Ascending aorta (tissue), 2 donors: ENCODE measurements at places on chromosomes 12 and 14.

DNA sequence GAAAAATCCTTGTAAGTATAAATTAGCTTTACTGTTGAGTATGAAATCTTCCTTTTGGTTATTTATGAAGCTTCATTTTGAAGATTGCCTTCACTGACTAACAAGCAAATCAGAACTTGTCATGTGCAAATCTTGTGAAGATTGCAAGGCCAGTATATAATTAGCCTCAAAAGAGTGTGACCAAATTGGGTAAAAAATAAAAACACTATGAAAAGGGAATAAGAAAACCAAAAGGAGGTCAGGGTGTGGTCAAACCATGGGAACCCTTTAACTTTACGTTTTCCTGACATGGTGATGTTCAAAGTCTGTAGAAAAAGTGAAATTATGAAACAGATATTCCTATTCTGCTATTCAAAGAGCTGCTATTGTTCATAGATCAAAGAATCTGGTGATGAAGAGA is 230.3 kb downstream of the BCAT1 start:
- DNase-seq = no peak
- H3K27me3 ChIP-seq = no peaks in the 10 kb centered on the region
- H3K4me1 ChIP-seq = no peaks in the 10 kb centered on the region
- no peak overlapping the region for H3K4me3 ChIP-seq
- no peaks in the 10 kb centered on the region for H3K36me3 ChIP-seq
- no peak overlapping the region for H3K27ac ChIP-seq

DNA sequence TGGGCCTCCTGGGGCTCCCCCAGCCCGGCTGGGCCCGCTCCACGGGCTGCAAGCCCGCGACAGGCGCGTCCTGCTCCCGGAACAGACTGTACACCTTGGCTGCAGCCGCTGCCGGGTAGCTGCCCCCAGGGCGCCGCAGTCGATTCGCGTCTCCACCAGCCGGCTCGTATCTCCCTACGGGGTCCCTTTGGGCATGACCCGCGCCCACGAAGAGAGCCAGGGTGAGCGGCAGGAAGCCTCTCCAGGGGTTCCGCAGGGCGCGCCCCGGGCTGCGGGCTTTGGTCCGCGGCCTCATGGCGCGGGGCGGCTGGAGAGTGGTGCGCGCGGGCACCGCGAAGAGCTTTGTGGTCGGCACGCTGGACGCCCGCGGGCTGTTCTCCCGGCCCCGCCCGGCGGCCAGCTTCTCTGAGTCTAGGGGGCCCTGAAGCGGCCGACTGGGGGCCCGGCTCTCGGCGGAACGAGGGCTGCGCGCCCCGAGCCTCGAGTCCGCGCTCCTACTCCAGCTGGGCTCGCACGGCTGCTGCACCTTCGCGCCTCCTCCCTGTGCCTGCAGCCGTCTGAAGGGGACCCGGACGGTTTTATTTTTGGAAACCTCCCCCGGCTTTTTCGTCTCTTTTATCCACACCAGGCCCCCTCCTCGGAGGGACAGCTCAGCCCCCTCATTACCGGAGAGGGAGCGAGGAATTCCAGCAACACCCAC is at the start of gene LTBP2:
LTBP2 (minus strand) TSS at position 588 of the 700 bp plus-strand sequence; CDS start at position 295, 293 bp downstream.
- H3K36me3 ChIP-seq = no peaks in the 10 kb centered on the region
- DNase-seq = no peak
- peaks cover 15% of the 10 kb centered on the region for H3K4me1 ChIP-seq
- H3K27ac ChIP-seq = peak within 1 kb of the TSS; percentile 97

- H3K36me3 ChIP-seq = no peaks in the 10 kb centered on the region
- no peak for DNase-seq
- no peak overlapping the region for H3K4me3 ChIP-seq
- H3K27ac ChIP-seq = no peak overlapping the region
- no peaks in the 10 kb centered on the region for H3K27me3 ChIP-seq
- H3K4me1 ChIP-seq = peaks cover 5% of the 10 kb centered on the region
These were observed 180.3 kb downstream of the DICER1 start for GRCh38 chr14:94977016-94977415.

DNA sequence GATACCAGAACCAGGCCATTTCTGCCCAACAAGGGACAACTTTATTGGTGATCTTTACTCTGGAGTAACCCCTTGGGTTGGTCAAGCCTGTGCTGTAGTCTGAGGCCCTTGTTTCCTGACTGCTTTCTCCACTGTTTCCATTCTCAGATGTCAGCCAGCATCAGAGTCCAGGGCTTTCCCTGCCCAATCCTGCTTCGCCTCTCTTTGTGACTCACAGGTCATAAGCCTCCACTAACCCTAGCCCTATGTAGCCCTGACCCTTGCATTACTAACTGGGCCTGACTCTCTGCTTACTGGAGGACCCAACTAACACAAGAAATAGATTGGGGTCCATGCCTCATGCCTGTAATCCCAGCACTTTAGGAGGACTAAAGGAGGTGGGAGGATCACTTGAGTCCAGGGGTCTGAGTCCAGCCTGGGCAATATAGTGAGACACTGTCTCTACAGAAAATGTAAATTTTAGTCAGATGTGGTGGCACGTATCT is 8.6 kb upstream of the SNRNP35 start:
- H3K27ac ChIP-seq = peak overlapping the region; percentile 29
- H3K4me1 ChIP-seq = peaks cover 8% of the 10 kb centered on the region
- no peak for DNase-seq
- H3K36me3 ChIP-seq = no peaks in the 10 kb centered on the region
- H3K27me3 ChIP-seq = no peaks in the 10 kb centered on the region

DNA sequence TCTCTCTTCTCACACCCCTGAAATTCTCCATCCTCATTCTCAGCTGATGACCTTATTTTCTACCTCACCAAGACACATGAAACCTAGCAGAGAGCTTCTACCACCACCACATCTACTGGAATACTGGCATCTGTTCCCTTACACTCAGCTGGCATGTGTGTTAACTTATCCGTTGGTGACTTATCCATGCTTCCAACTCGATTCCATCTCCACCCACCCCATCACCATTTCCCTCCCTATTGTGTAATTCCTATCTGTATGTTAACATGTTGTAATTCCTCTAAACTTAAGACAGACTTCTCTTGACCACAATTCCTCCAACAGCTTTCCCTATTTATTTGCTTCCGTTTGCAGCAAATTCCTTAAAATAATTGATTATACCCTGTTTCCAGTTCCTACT is 15.4 kb downstream of the C1S start:
- no peaks in the 10 kb centered on the region for H3K27me3 ChIP-seq
- peaks cover 11% of the 10 kb centered on the region for H3K4me1 ChIP-seq
- DNase-seq = no peak
- H3K36me3 ChIP-seq = peaks cover 8% of the 10 kb centered on the region
- no peak overlapping the region for H3K27ac ChIP-seq

DNA sequence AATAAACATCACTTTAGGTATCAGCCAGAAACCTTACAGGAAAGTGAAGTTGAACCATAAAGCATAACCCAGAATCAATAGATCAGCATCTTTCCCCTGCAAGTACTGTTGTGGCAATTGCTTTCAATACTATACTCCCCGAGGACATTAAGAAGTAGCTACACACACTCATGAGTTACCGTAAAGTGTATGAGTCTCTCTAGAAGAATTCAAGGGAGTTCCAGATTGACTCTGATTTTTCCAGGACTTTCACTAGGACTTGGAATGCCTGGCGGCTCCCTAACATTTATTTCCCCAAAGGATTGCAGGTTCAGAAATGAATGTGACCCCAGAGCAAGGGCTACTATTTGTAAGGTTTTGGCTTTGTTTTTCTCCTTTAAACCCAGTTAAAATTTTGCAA is 465.4 kb upstream of the MDGA2 start:
- no peak overlapping the region for H3K27ac ChIP-seq
- DNase-seq = no peak
- no peaks in the 10 kb centered on the region for H3K27me3 ChIP-seq
- no peaks in the 10 kb centered on the region for H3K4me1 ChIP-seq

GRCh38 chr12:71871116-71871515 is 31.6 kb downstream of the TBC1D15 start:
- no peaks in the 10 kb centered on the region for H3K4me1 ChIP-seq
- H3K4me3 ChIP-seq = no peak overlapping the region
- H3K36me3 ChIP-seq = peaks cover 13% of the 10 kb centered on the region
- no peak for DNase-seq
- no peak overlapping the region for H3K27ac ChIP-seq
- no peaks in the 10 kb centered on the region for H3K27me3 ChIP-seq

GRCh38 chr12:31117203-31118011 is 43.7 kb downstream of the DDX11 start:
- no peak for DNase-seq
- H3K36me3 ChIP-seq = no peaks in the 10 kb centered on the region
- H3K4me3 ChIP-seq = peak overlapping the region; percentile 55
- H3K27ac ChIP-seq = no peak overlapping the region
- peaks cover 5% of the 10 kb centered on the region for H3K27me3 ChIP-seq
- H3K4me1 ChIP-seq = peaks cover 14% of the 10 kb centered on the region

GRCh38 chr12:51953864-51954263 is 2.4 kb downstream of the ACVR1B start:
- no peaks in the 10 kb centered on the region for H3K36me3 ChIP-seq
- peak overlapping the region; percentile 80 for H3K27ac ChIP-seq
- H3K27me3 ChIP-seq = no peaks in the 10 kb centered on the region
- peaks cover 20% of the 10 kb centered on the region for H3K4me1 ChIP-seq
- DNase-seq = no peak

DNA sequence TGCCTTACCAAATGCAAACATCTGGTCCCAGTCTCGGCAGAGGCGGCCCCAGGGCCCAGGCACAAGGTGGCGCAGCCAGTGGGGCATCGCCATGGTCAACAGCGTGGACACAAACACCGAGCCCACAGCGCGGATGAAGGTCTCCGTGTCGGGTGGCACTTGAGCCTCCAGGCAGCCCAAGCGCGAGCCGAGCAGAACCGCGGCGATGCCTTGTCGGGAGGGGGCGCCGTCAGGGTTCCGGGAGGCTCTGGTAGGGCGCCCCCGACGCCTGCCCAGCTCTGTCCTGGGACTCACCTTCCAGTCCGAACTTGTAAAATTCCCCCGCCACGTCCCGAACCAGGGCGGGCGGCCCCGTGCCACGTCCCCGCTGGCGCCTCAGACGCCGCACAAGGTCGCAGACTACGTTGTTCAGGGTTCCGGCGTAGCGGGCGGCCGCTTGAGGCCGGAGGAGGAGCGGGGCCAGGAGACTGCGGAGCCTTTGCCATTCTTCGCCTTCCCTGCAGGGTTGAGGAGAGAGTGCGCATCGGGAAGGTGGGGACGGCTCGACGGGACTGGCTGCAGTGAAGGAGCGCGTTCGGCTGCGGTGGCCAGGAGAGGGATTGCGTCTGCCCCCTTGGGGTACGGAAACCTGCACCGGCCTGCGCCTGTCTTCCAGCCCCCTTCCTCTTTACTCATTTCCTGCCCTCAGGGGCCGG is 1.7 kb downstream of the CYP27B1 start:
- DNase-seq = no peak
- peaks cover 23% of the 10 kb centered on the region for H3K4me1 ChIP-seq
- no peaks in the 10 kb centered on the region for H3K36me3 ChIP-seq
- H3K4me3 ChIP-seq = peak overlapping the region; percentile 63
- no peaks in the 10 kb centered on the region for H3K27me3 ChIP-seq
- no peak overlapping the region for H3K27ac ChIP-seq

DNA sequence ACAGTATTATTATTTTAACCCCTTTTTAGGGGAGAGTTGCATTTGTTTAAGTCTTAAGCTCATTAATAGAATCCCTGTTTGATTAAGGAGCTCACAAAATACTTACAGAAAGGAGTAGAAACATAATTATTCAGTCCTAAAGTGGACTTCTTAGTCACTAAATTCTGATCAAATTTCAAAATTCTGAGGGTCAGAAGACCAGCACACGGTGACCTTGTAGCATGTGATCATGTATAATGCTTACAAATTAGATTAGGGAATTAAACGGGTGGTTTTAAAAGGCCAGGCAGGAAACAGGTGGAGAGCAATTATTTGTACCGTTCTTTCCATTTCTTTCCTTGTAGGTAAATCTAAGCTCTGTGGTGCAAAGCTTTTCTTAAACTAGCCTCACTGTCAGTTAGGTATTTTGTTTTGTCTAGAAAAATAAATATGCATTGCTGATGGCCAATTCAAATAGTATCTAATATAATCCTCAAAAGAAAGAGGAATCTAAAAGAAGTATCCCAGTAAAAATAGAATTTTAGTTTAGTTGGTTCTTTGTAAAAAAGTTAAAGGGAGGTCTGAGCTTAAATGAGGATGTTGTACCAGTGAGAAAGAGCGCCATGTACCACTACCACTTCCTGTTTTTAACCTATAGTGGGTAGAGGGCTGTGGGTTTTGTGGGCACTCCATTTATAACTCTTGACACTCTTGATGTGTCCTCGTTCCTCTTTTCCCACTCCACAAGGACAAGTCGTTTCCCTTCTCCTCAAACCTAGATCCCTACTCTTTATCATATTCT is 51.1 kb downstream of the SLC38A1 start:
- no peak for DNase-seq
- no peaks in the 10 kb centered on the region for H3K27me3 ChIP-seq
- H3K27ac ChIP-seq = peak overlapping the region; percentile 57
- H3K36me3 ChIP-seq = no peaks in the 10 kb centered on the region
- H3K4me3 ChIP-seq = peak overlapping the region; percentile 5
- H3K4me1 ChIP-seq = peaks cover 14% of the 10 kb centered on the region

GRCh38 chr12:60308366-60308991 is 712.6 kb downstream of the SLC16A7 start:
- no peaks in the 10 kb centered on the region for H3K4me1 ChIP-seq
- H3K36me3 ChIP-seq = no peaks in the 10 kb centered on the region
- DNase-seq = no peak
- H3K4me3 ChIP-seq = no peak overlapping the region
- no peaks in the 10 kb centered on the region for H3K27me3 ChIP-seq
- no peak overlapping the region for H3K27ac ChIP-seq

DNA sequence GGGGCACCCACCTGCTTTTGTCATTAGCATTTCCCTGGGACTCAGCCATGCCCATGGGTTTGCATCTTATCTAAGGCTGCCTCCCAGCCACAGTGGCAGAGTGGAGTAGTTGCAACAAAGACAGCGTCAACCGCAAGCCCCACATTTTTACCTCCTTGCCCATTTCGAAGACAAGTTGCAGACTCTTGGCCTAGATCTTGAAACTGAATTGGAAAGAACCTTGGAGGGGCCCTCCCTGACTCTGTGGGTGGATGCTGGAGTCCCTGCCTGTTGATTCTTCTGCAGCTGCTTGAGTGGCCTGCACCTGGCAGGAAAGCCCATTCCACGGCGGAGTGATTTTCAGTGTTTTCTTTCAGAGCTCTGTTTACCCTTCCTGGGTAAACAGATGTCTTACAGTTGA is 309.0 kb downstream of the VRK1 start:
- no peaks in the 10 kb centered on the region for H3K4me1 ChIP-seq
- no peaks in the 10 kb centered on the region for H3K36me3 ChIP-seq
- no peak overlapping the region for H3K4me3 ChIP-seq
- H3K27me3 ChIP-seq = no peaks in the 10 kb centered on the region

- H3K4me3 ChIP-seq = no peak overlapping the region
- DNase-seq = no peak
- no peaks in the 10 kb centered on the region for H3K27me3 ChIP-seq
- no peaks in the 10 kb centered on the region for H3K4me1 ChIP-seq
These were observed 43.6 kb upstream of the NID2 start for GRCh38 chr14:52112336-52113018.

DNA sequence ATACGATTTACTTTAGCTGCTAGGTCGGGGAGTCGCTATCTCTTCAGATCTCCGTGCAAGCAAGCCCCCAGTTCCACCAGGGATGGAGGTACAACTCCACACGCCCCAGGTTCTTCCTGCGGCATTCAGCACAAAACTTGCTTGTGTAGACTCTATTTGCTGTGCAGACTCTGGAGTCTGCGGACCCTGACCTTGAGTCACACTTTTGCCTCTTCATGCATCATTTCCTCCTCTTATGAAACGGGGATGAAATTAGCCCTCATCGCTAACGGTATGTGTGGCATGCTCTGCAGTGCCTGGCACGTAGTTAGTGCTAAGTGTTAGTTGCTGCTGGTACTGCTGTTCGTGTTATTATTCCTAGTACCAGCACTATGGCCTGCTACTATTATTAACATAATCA is 84.4 kb downstream of the TMEM132D start:
- DNase-seq = no peak
- no peaks in the 10 kb centered on the region for H3K36me3 ChIP-seq
- H3K27ac ChIP-seq = no peak overlapping the region
- no peaks in the 10 kb centered on the region for H3K4me1 ChIP-seq
- H3K4me3 ChIP-seq = no peak overlapping the region
